Activated T-cell treated with anti-CD3 and anti-CD28 coated beads for 24 hours (primary cell): ENCODE measurements at places on chromosomes 3 and 15.

- no peak for DNase-seq
Observed at GRCh38 chr3:125011941-125012340, 43.9 kb downstream of the HEG1 start.

DNA sequence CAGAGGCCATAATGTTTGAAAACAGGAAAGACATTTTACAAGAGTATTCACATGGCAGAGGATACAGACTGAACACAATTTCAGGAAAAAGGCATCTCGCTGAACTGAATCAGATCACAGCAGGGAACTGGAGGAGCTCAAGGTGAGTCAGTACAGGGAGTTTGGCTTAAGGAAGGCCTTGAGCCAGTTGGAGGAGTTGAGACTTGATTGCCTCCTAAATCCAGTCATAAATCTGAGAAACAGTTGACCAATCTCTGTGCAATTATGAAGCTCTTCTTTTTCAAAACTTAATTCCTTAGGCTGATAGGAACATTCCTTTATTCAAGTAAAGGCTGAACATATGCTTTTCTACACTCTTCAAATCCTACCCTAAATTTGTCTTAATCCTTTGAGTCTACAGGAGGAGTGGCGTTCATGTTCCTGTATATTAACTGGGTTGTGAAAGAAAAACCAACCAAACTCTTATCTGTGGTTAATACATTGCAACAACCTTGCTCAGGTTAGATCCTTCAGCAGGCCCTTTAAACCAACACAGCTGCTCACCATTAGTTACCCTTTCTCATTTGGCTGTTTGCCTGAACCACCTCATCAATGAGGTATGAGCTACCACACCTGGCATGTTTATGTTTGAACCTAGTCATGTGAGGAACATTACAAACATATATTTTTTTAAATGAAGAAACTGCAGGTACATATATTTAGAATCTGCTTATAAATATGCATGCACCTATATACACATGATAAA lies 404.1 kb upstream of the ATP11B start:
- no peak for DNase-seq

- DNase-seq: no peak
Observed at GRCh38 chr15:91882858-91883586, 29.5 kb downstream of the SLCO3A1 start.

DNA sequence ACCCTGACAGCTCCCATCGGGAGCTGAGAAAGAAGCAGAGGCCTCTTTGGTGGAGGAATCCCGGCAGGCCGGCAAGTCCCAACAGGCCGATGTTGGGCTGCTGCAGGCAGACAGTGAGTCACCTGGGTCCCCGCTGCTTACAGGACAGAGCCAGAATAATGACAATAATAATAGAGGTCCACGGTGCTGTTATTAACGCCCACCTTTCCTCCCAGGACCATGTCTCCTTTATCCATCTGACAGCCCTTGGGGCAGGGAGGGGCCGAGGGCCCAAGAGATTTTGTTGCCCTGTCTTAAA lies 29.3 kb upstream of the MAGEF1 start:
- no peak for DNase-seq

- DNase-seq: no peak
Observed at GRCh38 chr3:126945171-126945721, 37.7 kb upstream of the PLXNA1 start.

- no peak for DNase-seq
Observed at GRCh38 chr3:148389916-148390315, 307.8 kb upstream of the AGTR1 start.

- no peak for DNase-seq
Observed at GRCh38 chr3:161559177-161559998, 62.8 kb downstream of the OTOL1 start.

- DNase-seq: no peak
Observed at GRCh38 chr3:168096210-168096652, 507 bp upstream of the GOLIM4 start.

DNA sequence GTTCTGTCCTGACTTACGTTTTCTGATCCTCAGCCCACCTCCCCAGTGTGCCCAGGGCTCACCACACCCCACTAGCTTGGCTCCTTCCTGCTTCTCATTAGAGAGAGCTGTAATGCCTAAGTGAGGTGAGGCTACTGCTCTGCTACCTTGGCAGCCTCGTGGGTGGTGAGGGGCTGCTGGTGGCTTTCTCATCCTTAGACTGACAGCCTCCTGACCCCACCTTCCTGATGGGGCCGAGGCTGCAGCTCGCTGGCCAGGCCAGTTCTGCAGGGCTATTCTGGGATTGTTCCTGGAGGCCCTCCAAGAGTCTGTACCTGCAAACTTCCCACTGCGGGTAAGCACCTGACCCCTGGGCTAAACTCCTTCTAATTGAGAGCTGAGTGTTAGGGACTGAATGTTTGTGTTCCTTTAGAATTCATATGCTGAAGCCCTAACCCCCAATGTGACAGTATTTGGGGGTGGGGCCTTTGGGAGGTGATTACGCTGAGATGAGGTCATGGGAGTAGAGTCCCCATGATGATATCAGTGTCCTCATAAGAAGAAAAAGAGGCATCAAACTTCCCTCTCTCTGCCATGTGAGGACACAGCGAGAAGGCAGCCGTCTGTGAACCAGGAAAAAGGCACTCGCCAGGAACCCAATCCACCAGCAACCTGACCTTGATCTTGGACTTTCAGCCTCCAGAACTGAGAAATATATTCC lies 38.1 kb upstream of the IQSEC1 start:
- DNase-seq: no peak
